Activated CD4-positive, alpha-beta memory T cell treated with anti-CD3 and anti-CD28 coated beads, Interleukin-2, amount 10 ng/mL, durations not matched to agents 7 days and 5 days (primary cell): ENCODE measurements at places on chromosomes 5 and 9. TPM values are rescaled to one million over a fixed set of nuclear protein-coding genes. Genes with fewer than 3 reads are reported as not detected.

The CDC20B gene
- 0.13 TPM for total RNA-seq

The PHF24 gene
- not detected for total RNA-seq

The SEMA6A gene
- not detected for total RNA-seq

The SLC34A3 gene
- total RNA-seq, result not detected

The CKMT2 gene
- total RNA-seq, result not detected

DNA sequence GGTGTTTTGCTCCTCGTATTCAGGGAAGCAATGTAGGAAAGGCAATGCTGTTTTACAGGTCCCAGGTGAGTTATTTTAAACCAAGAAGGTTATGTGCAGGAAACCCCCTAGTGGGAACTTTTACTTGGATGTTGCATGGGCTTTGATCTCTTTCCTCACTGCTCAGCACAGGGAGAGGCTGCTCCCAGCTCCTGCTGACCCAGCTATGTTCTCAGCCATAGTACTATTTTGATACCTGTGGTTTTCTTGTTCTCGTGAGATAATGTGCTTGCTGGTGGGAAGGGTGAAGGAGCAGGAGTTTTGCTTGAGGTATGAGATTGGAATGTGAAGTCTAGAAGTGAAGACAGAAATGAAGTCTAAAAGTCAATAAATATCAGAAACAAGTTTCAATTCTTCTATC lies 265.6 kb upstream of the FBXL7 start:
- DNase-seq, result no peak

DNA sequence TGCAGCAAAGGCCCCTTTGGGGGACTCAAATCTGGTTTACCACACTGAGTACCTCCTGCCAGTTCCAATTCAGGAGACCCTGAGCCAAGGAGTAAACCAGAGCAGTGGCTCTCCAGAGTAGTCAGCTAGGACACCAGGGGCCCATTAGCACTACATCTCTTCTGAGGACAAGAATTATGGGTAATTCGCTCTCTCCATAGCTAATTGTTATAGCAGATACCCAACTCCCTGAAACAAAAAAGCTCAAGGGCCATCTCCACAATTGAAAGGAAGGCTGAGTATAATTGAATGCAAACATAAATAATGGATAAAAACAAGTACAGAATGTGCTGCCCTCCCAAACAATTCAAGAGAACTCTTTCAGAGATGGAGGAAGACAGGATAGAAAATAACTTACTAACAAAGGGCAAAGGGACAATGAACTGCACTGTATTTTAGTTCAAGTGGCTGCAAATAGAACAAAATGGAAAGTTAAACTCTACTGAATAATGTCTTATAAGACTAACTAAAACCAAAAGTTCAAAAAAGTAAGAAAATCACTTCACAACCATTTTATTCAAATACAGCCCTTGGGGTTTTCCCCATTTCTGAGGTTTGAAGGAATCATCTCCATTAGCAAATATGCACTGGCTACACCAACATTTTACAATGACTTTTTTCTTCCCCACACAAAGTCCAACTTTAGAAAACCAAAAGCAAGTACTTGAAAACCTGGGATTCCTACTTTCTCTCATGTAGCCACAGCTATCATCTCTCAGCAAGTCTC lies 118.8 kb downstream of the SIL1 start:
- no peak for DNase-seq

- no peak for DNase-seq
Measured at GRCh38 chr9:69446496-69446895, 121.5 kb downstream of the ENTREP1 start.
